ENCODE measurements at places on chromosomes 16 and 17.

DNA sequence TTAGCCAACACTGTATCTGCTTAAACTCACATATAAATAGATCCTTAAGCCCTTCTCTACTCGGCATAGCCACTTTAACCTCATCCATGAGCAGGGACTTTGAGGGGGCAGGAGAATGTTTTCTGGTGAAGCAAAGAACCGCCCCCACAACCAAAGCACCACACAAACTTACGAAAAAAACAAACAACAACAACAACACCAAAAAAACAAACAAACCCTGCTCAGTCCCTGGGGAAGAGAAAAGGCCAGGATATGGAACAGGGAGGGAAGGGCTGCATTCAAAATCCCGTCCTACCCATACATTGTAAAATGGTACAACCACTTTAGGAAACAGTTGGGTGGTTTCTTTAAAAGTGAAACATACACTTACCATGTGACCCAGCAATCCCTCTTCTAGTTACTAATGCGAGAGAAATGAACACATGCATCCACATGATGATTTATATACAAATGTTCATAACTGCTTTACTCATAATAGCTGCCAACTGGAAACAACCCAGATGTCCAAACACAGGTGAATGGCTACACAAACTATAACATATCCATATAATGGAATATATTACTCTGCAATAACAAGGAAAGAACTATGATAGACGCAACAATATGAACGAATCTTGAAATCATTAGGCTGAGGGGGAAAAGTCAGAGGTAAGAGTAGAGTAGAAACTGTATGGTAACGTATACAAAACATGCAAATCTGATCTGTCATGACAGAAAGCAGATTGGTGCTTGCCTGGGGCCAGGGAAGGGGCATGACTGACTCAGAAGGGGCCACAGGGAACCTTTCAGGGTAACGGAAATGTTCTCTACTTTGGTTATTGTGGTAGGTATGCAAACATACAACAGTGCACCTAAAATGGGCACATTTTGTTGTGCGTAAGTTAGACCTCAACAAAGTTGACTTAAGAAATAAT lies 37.7 kb upstream of the TOB1 start:
- no peak for DNase-seq

- no peak for DNase-seq
Observed at GRCh38 chr17:74733365-74734122, 3.5 kb upstream of the RAB37 start.

DNA sequence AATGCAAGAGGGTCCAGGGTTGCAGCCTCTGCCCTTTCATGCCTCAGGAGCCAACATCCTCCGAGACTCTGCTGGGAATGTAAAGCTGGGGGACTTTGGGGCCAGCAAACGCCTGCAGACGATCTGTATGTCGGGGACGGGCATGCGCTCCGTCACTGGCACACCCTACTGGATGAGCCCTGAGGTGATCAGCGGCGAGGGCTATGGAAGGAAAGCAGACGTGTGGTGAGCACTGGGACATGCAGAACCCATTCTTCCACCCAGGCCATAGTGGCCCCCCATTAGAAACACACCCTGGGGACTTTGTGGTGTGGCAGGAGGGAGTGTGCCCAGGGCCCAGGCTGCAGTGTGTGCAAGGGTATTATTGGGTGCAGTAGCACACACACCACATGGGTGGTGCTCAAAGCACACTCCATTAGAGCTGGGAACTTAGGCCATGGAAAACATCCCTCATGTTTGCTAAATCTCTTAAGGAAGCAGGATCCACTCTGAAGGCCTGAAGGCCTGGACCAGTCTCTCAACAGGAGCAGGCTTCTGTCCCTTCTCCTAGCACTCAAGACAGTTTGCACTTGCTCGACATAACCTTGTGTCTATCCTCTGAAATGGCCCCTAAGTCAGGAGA lies 7.6 kb downstream of the LIMD2 start:
- no peak for DNase-seq

- no peak for DNase-seq
Observed at GRCh38 chr17:2580661-2581060, 12.8 kb upstream of the PAFAH1B1 start.

DNA sequence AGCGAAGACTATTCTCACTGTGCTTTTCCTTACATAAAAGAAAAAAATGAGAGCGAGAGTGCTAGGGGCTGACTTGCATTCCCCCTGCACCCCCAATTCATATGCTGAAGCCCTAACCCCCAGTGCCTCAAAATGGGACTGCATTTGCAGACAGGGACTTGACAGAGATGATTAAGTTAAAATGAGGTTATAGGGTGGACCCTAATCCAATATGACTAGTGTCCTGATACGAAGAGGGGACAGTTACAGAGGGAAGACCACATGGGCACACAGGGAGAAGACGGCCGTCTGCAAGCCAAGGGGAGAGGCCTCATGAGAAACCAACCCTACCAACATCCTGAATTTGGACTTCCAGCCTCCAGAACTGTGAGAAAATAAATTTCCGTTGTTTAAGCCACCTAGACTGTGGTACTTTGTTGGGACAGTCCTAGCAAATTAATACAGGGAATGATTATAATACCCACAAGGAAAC lies 1.6 kb upstream of the TMEM220 start:
- DNase-seq = no peak

- DNase-seq = no peak
Observed at GRCh38 chr17:4341616-4341977, 24.9 kb downstream of the UBE2G1 start.

- peak; percentile 42 for DNase-seq
Observed at GRCh38 chr16:78889346-78889745, 711.2 kb downstream of the MAF start.

DNA sequence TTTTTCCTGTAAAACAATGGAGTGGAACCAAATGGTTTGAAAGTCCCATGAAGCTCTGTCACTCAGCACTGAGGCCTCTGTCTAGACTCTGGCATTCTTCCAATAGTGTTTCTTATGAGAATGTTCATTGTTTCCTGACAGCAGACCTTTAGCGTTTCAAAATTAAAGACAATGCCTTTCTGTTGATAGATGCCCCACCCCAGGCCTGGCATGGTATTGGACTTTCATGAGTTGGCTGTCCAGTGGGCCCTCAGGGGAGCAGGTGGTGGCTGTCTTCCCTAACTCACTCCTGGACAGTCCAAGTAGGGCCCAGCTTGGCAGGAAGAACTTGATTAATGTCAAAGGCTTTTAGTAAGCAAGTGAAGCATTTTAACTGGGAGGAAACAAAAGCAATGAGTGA lies 186.5 kb upstream of the CCL2 start:
- no peak for DNase-seq

- DNase-seq = no peak
Observed at GRCh38 chr16:1193825-1194581, 31.1 kb downstream of the TPSG1 start.

GRCh38 chr17:74446551-74447500 lies 14.9 kb downstream of the GPRC5C start:
- no peak for DNase-seq

DNA sequence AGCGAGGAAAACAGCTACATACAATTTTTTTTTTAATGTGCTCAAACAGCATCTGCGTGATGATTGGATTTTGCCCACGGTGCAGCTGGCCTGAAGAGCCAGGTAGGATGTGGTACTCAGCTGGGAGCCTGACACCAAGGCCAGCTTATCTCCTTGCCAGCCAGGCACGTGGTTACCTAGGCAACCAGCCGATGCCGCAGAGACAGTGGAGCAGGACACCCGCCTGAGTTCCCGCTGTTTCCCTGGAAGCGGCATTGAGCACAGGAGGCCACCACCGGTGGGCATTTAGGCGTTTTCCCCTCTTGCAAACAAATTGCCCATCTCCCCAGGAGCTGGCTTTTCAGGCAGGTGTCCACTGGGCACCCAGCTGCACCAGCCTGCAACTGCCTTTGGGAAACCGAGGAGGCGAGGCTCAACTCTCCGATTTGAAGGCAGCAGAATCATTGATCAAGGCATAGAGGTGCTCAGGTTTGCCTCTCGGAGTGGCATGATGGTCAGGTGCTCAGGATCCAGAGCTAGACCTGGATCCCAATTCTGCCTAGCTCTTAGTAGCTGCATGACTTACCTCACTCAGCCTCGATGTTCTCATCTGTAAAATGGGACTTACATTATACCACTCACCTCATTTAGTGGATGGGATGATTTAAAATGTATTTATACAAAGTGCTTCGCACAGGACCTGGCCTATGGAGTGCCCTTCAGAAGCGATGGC lies 137.5 kb upstream of the PLCG2 start:
- no peak for DNase-seq

- DNase-seq = no peak
Observed at GRCh38 chr16:24906901-24907300, 61.1 kb downstream of the SLC5A11 start.

DNA sequence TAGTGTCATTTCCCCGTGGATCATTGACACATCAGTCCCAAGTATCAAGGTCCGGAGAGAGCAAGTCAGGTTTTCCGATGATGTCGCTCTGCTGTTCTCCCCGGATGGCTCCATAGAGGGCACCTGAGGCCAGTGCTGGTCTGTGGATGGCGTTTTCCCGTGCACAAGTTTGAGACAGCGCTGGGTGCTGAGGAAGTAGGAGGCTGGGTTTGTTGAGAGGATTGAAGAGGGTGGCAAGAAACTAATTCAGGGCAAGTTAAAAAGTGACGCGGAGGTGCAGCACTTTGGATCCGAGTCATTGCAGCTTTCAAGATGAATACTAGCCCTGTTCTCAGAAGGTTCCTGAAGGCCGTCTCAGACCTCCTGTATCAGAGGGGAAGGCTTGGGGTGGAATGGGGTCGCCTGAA lies 7.7 kb downstream of the NUBP1 start:
- DNase-seq = no peak

DNA sequence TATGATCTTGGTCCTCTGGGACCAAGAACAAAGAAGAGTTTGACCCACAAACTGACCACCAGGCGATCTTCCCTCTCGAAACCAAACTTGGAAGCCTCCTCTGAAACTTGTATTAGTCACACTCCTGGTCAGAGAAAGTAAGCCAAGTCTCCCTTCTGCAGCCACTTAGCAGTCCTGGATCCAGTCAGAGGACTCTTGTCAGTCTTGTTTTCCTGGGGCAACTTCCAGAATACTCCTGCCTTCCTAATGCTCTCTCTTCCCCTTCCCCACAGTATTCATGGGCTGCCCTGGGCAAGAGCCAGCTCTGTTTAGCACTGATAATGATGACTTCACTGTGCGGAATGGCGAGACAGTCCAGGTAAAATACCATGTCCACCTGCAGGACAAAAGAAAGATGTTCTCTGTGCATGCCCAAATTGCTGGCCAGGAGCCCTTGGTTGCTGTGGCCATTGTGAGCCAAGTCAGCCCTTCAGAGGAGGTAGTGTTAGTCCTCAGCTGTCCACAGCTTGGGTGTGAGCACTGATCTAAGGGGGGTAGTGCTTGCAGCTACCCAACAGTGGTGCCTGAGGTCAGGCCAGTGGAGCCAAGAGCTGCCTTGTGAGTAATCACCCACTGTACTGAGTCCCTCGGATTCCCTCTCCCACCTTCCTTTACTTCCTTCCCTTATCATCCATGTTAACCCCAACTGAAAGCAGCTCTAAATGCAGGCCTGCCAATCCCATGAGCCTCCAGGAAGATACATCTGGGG lies 31.2 kb downstream of the CDH3 start:
- no peak for DNase-seq

- DNase-seq = no peak
Observed at GRCh38 chr16:49486400-49486799, 112.8 kb downstream of the C16orf78 start.

- DNase-seq = no peak
Observed at GRCh38 chr17:60159479-60159866, 9.7 kb downstream of the CA4 start.

- DNase-seq = peak; percentile 51
Observed at GRCh38 chr17:78873519-78874340, 29.3 kb downstream of the CEP295NL start.

DNA sequence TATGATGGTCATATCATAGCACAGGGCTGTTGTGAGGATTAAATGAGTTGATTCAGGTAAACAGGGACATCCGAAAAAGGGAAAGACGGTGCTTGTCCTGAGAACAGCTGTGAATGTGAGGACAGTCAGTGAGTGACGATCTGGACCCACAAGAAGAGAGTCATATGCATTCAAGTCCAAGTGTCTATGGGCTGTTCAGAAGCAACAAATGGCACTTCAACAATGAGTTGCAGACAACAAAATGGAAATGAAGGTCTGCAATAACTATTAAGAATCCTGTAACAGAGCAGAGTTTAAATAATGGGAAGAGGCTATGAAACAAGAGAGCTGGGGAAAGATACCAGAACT lies 100.3 kb downstream of the ADCY9 start:
- no peak for DNase-seq

- DNase-seq = no peak
Observed at GRCh38 chr17:81983639-81984373, 6.4 kb downstream of the ASPSCR1 start.

GRCh38 chr16:2456551-2457153 lies 3.3 kb upstream of the TEDC2 start:
- no peak for DNase-seq

GRCh38 chr17:16915752-16916556 lies 56.0 kb downstream of the TNFRSF13B start:
- DNase-seq = no peak

DNA sequence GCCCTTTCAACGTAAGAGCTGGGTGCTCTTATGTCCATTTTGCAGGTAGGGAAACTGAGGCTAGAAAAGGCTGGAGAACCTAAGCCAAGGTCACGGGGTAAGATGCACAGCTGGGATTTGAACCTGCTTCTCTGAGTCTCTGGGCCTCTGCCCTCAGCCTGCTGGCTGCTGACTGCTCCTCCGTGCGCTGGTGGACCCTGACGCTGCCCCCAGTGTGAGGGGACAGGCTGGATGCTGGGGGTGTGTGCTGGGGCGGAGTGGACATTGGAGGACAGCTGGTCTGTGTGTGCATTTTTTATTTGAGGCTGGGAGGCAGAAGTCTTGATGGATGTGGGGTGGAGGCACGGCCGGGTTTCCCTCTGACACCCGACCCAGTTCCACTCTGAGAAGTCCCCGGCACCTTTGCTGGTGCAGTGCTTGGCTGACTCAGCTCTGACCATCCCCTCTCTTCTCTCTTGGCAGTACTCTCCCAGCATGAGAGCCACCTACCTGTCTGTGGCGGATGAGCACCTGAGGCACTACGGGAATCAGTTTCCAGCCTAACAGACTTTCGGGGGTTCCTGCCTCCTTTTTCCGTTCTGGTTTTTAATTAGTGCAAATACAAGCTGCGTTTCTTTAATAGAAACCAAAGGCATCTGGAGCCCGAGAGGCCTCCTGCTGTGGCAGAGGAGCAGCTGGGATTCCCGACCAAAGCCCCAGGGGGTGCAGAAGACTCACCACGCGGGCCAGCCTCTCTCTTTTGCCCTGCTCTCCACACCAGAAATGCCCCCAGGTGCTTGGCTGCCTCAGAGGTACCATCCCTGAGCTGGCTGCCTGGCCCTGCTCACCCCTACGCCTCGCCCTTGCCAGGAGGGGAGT lies 14.1 kb upstream of the DNAI2 start:
- DNase-seq = no peak

- peak; percentile 18 for DNase-seq
Observed at GRCh38 chr16:46972429-46973206, 856 bp downstream of the DNAJA2 start.

All from muscle of arm (tissue), 14 donors.